ENCODE measurements at places on chromosomes 12 and 14.

- DNase-seq = no peak
Observed at GRCh38 chr12:110233212-110233903, 47.7 kb upstream of the ATP2A2 start.

DNA sequence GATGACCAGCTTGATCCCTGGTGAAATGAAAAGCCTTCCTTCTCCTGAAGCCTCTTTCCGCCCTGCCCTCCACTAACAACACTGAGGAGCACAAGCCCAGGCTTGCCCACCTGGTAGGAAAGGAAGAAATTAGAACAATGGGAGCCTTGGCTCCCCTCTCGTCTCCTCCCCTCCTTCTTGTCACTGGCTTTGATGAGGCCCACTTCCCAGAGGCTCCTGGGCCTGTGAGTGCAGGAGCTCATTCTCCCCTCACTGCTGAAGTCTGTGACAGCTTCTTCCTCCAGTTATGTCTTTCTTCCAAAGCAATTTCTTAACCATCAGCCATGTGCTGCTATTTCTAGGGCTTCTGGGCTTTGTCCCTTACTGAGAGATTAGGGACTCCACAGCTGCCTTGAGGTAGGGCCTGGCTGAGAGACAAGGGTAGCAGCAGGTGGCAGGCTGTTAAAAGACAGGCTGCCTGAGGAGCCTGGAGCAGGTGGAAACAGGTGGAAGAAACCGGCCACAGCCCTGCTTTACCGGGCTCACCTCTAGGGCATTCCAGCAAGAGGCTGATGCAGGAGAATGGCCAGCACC lies 53.6 kb upstream of the SRSF5 start:
- peak; percentile 79 for DNase-seq

- no peak for DNase-seq
Observed at GRCh38 chr12:116370004-116370404, 92.5 kb upstream of the MED13L start.

DNA sequence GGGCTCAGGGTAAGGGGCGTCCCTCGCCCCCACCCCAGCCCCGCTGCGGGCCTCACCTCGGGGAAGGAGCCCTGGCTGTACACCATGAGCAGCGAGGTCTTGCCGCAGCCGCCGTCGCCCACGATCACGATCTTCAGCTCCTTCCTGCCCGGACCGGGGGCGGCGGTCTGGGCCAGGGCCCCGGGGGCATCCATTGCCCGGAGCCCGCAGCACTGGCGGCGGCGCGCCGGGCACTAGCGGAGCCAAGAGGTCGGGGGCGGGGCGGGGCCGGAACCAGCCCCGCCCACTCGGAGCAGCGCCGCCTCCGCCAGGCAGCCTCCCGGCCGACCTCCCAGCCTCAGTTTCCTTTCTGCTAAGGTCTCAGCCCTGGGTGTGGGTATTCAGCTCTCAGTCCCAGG lies at the start of gene RHOF:
Gene RHOF (minus strand): TSS at position 249 of the 398 bp plus-strand sequence. CDS start 55 bp downstream, at position 194.
- DNase-seq = no peak

GRCh38 chr14:83838226-83838625 lies 1691.7 kb upstream of the FLRT2 start:
- DNase-seq = no peak

DNA sequence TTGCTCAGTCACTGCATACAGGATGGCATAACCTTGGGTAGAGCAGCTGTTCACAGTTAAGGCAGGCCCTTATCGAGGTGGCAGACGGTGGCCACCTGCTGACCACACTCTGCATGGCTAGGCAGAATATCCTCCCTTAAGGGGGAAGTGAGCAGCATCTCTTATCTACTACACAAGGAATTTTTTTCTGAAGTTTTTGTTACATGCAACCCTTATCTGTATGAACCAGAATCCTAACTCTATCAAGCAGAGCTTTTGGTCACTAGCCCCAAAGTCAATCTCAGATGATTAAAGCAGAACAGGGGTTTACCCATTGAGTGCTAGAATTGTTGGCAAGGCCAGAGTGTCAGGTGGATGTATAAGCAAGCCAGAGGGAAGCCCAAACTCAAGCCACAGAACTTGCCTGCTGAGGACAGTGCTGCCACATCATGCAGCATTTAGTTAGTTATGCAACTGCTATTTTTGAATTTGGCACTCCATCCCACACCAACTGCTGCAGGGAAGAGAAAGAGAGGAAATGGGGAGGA lies 192.8 kb downstream of the TBX5 start:
- no peak for DNase-seq

DNA sequence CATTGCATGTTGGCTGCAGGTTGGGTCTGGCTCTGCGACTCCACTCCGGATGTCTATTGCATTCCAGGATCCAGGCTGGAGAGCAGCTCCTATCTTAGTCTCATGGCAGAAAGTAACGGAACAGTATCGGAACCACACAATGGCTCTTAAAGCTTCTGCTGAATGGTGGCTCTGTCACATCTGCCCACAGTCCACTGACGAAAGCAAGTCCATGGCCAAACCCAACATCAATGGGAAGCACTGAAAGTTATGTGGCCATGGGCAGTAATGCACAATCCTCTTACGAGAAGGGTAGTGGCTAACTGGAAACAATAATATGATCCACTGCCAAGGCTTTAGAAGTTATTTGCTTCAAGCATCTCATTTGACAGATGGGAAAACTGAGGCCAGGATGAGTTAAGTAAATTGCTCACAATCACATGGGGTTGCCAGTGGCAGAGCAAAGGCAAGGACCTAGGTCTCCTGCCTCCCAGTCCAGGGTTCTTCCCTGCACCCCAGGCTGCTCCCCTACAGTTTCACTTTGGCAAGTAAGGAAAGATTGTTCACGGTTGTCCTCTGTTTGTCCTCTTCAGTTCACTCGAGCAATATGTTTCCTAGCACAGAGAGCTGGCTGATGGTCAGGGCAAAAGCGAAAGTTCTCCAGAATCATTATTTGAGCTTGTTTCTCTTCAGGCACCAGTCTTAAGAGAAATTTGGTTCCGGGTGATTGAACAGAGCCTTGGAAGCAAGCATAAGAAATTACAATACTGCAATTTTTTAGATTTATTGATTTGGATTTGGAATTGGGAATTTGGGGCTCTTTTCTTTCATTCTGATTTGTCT lies 54.2 kb downstream of the CKAP4 start:
- no peak for DNase-seq

DNA sequence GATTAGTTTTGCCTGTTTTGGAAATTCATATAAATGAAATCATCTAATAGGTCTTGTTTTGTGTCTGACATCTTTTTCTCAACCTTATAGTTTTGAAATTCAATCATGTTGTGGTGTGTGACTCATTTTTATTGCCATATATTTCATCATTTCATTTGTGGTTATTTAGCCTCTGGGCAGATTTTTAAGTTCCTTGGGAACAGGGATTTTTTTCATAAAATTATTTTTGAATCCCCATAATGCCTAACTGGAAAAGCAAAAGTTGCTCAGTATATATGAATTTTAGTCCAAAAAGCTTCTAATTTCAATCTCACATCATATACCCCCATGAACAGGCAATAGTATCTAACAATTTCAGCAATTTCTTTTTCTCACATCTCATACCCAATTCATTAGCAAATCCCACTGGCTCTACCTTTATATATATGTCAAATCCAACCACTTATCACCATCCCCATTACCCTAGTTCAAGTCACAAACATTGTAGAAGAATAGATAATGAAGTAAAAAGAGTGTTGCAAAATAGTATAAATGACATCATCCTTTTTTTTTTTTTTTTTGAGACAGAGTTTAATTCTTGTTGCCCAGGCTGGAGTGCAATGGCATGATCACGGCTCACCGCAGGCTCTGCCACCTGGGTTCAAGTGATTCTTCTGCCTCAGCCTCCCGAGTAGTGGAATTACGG lies 2.6 kb upstream of the OR6J1 start:
- peak; percentile 81 for DNase-seq

- no peak for DNase-seq
Observed at GRCh38 chr12:34405286-34406227, 383.3 kb downstream of the ALG10 start.

GRCh38 chr12:93777254-93777653 lies 100.1 kb downstream of the CRADD start:
- DNase-seq = no peak

DNA sequence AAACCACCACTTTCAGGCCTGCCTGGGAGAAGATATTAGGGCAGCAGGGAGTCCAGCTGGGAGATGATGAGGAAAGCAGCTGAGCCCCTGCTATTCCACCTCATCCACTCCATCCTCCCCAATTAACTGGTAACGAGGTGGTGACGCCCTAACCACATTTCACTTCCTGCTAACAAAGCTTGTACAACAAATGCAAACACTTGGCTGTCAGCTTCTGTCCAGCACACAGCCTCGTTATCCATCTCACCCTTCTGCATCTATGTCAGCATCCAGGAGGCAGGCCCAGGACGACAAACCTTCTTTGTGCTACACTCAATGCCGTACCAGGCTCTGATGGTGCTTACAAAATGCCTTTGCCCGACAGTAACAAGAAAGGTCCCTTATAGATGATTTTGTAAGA lies 225.4 kb downstream of the APAF1 start:
- DNase-seq = no peak

DNA sequence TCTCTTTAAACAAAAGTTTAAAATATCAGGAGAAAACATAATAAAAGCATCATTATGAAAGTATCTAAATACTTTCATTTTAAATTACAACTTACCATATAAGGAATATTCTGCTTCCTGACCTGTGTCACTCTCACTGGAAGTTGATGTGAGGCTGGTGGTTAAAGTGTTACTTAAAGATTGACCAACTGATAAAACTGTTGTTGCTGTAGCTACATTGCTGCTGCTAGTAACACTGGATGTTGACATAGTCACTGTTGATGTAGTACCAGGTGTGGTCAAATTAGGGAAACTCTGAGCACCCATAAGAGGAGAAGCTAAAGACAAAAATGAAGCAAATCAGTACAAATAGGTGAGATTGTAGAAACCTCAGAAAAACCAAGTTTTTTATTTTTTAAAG lies 79.9 kb downstream of the HECTD1 start:
- no peak for DNase-seq

DNA sequence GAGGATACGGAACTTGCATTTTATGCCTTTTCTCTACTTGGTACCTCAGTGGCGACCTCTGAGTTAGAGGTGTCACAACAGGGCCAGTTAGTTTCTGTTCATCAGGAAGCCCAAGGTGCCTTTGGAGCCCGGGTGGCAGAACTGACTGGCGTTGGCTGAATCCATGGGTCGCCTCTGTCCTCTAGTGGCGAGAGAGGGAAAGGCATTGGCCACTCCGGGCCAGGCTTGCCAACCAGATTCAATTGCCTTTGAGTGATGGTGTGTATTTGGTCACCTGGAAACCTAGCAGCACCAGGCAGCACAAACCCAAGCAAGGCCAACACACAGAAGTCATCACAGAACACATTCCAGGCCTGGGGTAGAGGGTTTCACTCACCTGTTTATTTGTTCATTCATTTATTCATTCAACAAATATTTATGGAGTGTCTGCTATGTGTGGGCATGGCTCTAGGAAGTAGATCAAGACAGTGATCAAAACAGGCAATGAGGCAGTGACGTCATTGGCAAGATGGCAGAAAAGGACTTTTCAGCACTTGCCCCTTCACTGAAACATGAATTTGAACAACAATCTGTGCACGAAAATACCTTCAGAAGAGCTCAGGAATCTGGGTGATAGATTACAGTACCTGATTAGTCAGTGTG lies 40.5 kb upstream of the KCNA5 start:
- DNase-seq = peak; percentile 52

DNA sequence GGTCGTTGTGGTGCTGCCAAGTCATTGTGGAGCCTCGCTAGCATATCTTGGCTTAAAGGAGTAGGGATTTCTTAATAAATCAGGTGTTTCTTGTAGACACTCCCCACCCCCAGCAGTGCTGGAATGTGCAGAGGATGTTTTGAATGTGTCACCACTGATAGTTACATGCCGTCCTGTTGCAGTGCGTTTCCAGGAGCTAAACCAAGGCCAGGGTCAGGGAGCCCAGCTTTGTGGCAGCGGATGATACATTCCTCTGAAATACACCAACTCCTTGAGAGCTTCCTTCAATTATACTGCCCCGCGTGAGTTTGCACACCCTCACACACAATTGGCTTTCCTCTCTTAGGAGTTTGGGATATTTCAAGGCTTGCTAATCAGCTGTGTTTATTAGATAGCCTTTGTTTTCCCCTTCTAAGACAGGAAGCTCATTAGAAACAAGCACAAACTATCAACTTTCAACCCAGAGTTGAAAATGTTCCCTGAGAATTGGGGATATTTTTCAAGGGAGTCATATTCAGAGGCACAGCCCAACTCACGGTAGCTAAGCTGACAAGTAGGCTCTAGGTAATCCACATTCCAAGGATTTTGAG lies 154.9 kb downstream of the C12orf75 start:
- DNase-seq = no peak

GRCh38 chr14:95388699-95389098 lies 69.0 kb upstream of the CLMN start:
- no peak for DNase-seq

- no peak for DNase-seq
Observed at GRCh38 chr14:75079521-75079920, 10.1 kb downstream of the ZC2HC1C start.

- DNase-seq = no peak
Observed at GRCh38 chr12:112017041-112017440, 3.8 kb downstream of the ERP29 start.

GRCh38 chr14:95018821-95019220 lies 138.5 kb downstream of the DICER1 start:
- no peak for DNase-seq

Measured in RWPE1 (cell line).